ENCODE measurements at places on chromosomes 11 and 22.
A peak's percentile ranks its signal among the peaks of the same experiment; 100 is the strongest.

- no peak for DNase-seq
These were observed 47.7 kb downstream of the DKK3 start for GRCh38 chr11:11960687-11961086.

- DNase-seq: no peak
These were observed 11.9 kb upstream of the SYTL2 start for GRCh38 chr11:85822814-85823213.

DNA sequence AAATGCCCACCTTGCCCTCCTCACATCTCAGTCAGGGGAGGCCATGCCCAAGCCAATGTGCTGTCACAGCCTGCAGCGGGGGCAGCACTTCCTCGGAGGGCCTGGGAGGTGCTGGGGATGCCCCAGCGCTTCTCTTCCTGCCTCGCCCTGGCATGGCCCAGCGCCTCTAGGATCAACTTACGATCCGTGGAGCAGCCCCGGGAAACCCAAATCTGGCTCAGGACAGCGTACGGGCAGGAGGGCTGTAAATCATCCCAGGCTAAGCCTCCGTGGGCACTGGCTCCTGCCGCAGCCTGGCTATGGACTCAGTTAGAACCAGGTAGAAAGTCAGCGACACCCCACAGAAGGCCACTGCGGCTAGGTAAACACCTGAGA lies 60.9 kb upstream of the EMID1 start:
- no peak for DNase-seq

DNA sequence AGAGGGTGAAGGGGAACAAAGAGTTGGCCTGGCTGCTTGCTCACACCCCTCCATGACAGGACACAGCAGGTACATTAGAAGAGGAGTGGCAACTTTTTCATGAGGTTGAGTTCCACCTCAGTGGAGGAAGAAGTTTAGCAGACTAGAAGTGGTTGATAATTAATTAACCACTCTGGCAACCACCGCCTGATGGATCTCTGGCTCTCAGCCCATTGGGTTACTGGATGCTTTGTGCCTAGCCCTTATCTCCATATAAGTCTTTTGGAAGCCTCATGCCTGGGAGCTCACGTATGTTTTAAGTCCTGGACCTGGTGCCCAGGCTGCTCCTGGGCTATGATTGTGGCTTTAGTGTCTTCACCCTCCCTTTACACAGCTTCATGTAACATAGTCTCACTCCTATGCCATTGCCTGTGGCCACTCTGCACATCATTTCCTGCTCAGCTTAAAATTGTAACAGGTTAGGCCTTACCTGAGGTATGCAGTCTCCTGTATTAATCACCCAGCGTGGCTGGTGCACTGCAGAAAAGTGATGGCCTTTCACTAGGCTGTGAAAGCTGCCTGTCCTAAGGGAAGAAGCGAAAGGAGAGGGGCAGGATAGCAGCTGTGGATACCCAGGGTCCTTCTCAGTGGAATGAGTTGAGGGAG lies 72.7 kb upstream of the CRTAM start:
- DNase-seq: no peak

DNA sequence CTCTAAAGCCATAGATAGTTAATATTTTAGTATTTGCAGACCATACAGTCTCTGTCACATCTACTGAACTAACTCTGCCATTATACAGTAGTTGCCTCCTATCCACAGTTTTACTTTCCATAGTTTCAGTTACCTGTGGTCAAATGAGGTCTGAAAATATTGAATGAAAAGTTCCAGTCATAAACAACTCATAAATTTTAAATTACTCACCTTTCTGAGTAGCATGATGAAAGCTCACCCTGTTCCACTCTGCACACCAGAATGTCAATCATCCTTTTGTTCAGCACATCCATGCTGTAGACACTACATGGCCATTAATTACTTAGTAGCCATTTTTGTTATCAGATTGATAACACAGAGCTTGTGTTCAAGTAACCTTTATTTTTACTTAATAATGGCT lies 51.7 kb upstream of the ME3 start:
- no peak for DNase-seq

- no peak for DNase-seq
These were observed 26.0 kb downstream of the CLMP start for GRCh38 chr11:123168955-123169484.

DNA sequence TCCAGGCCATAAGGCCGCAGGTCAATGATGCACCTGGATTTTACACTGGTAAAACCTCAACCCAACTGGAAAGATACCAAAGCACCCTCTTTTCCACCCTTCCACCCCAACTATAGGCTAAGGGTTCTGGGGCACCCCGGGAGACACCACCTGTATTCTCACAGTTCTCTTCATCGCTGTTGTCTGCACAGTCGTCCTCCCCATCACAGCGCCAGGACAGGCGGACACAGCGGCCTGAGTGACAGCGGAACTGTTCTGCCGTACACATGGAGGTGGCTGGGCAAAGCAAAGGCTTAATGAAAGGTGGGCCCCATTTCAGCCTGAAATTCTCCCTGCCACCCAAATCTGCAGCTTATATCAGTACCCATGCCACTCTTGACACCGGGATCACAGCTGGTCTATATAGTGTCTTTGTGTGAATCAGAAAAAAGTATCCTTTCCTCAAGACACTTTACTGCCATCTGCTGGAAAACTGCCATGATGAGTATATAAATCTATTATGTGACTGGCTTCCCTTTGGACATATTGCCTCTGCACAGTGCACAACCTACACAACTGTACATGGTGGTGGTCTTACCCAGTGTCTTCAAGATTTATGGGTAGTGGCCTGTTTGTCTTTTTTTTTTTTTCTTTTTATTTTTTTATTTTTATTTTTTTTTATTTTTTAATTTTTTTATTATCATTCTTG lies 21.5 kb downstream of the LRP4 start:
- peak; percentile 48 for DNase-seq

DNA sequence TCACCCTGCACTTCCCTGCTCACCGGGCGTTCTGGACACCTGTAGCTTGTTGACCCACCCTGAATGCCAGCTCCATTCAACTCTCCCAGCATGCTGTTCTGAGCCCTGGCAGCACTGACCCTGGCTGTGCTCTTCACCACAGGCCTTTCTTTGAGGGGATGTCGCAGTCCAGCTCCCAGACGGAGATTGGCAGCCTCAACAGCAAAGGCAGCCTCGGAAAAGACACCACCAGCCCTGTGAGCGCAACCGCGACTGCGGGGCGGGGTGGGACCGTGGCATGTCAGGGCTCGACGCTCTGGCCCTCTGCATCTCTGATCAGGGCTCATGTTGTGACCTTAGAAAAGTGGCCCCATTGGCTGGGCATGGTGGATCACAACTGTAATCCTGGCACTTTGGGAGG lies 47.4 kb upstream of the RAB1B start:
- DNase-seq: no peak

DNA sequence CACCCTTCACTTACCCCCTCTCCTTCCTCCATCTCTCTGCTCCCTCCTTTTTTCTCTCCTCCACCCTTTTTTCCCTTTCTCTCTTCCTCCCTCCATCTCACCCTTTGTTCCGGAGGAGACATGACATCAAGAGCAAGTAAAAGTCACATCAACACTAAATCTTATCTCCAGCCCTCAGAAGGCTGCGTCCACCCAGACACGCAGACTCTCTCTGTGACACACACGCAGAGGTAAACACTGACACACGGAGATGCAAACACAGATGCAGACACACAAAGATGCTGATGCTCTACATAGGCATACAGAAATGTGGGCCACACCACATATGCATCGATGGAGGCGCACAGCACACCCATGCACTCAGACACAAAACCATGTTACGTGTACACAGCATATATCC lies 27.0 kb downstream of the NRXN2 start:
- DNase-seq: no peak

- peak; percentile 84 for DNase-seq
These were observed at the start of gene INPP5J for GRCh38 chr22:31122532-31123291. Gene INPP5J, plus strand, starts transcription at chr22:31122966. Its CDS starts 49 bp downstream, at chr22:31123015.

DNA sequence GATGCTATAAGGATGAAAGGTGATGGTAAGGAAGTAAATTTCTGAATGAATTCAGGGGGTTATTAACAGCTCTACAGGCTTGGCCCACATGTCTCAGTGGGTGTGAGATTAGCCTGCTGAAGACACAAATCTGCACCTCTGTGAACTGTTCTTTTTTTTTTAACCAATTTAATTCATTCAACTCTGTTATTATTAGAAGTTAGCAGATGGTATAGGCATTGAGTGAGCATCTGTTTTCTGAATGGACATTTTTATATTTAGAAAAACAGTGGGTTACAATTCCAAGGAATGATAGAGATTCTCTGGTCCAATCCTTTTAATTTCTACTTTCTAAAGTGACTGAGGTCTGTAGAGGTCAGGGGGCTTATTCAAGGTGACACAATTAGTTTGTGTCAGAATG lies 122.0 kb upstream of the SORL1-AS1 start:
- DNase-seq: no peak

- peak; percentile 54 for DNase-seq
These were observed 85.9 kb downstream of the SBF2 start for GRCh38 chr11:10208131-10208575.

DNA sequence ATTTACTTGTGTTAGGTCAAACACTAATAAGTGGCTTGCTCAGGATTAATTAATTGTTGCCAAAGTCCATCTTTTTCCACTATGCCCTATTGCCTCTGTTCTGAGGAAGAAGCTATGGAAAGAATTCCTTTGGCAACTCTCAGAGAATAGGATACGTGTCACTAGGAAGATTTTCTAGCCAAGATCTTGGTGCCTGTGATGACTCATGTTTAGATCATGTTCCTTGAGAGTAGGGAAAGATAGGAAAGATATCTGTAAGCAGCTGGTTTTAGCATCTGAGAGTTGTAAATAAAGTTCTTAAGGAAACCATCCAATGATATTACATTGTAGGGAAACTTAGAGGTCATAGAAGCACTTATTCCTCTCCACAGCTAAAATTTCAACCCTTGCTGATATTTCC lies 15.7 kb downstream of the SLN start:
- DNase-seq: no peak

DNA sequence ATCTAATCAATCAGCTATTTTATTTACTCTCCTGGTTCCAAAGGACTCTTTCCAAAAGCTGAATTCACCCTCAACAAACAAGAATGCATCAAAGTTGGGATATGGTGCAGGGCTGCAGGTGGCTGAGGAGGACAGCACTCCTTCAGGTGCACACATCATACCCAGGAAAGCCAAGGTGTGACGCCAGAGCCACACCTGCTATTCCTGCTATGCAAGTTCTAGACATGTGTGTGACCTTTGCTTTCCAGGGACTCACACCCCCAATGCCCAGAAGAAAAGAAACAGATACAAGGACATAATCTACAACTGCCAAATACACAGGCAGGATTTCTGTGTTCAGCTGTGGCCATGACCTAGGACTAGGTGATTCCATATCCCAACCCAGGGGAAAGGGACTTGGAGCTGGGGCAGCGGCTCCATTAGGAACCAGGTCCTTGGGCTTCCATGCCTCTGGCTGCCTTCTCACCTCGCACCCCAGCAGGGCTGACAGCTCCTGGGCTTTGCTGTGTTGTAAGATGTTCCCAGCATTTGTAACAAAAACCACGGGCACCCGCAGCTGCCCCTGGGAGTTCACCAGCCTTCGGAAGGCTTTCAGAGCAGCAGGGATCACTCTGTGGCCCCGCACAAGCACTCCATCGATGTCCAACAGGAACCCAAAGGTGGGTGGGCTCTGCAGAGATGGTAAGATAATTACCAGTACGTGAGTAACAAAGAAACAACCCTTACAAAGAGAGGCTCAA lies 9.8 kb downstream of the HDHD5 start:
- DNase-seq: no peak

DNA sequence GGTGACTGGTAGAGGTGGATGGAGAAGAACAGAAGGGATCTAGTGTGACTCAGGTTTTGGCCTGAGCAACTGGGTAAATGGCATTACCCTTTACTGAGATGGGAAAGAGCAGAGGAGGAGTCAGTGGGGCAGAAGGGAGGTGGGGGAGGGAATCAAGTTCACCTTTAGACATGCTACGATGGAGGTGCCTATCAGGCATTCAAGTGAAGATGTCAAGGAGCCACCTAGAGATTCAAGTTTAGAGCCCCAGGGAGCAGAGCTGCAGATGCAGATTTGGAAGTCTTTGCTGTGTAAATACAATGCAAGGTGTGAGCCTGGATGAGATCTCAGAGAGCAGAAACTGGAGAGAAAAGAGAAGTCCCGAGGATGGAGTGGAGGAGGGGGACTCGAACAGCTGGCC lies 979 bp upstream of the MOGAT2 start:
- DNase-seq: no peak

DNA sequence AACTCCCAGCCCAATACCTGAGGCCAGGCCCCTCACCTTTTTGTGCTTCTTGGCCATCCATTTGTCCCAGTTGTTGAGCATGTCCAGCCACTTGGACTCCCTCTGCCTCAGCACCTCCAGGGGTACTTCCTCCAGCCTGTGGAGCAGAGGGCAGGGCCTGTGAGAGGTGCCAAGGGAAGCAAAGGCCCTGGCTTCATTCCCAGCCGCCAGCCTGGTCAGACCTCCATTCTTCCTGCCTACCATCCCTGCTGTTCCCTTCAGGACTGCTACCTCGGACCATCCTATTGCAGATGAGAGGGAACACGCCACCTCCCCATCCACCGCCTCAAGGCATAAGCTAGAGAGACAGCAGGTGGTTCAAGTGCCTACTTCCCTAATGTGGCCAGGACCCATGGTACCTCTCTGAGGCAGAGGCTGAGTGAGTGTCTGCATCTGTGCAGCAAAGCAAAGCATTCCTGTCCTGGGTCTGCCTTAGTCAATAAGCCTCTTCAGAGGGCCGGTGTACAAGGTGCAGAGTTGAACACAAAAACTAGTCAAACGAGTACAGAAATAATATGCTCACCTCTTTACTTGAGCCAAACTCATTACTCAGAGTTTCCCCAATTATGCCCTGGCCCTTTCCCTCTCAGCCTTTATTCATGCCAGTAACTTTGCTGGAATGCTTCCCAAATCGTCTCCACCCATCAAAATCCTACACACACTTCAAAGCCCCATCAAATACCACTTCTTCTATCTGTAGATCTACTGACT lies 15.4 kb upstream of the CASTOR1 start:
- DNase-seq: no peak

DNA sequence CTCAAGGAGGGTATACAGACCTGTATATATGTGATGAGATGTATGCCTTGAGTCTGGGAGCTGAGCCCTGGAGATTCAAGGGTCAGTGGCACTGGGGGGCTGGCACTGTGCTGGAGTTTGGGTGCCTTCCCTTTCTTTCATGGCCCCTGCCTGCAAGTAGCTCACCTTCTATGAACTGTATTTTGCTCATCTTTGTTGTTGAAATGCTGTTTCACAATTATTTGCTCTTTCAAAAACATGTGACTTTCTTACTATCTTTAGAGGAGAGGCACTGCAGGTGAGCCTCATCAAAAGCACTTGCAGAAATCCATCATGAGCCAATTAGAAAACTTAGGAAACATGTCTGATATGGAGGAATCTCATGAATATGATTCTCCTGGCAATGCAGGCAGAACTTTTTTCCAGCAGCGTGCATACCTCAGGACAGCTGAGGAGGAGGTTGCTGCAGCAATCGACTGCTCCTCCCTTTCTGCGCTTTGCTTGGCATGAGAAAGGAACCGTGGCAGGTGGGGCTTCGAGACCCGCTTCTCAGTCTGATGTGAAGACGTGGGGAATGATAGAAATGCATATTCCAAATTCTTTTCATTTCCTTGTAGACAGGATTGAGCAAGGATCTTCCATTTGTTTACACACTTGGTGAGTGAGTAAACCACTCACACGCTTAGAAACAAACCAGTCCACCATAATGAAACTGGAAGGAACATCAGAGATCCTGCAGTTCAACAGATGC lies 178.4 kb upstream of the E2F8 start:
- no peak for DNase-seq

- DNase-seq: no peak
These were observed 33.5 kb downstream of the LRRC10B start for GRCh38 chr11:61542024-61542461.

Measured in cardiac muscle cell (in vitro differentiated cells and primary cell).